NCI-H1417 (cell line): ENCODE measurements at places on chromosomes 1 and 21.

DNA sequence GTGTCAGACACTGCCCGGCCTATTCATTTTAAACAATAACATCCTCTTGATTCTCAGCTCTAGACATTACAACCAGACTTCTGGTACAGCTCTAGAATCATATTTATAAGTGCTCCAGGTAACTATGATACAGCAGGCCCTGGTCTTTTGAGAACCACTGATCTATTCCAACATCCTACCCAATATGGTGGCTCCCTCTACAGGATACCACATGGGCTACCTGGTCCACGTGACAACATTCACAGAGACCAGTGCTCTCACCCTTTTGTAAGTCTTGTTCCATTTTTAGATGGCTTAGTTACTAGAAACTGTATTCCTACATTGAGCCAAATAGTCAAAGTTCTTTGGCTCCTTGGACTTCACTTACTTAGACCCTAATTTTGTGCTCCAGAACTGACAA lies 102.9 kb downstream of the PTPN14 start:
- no peak for DNase-seq

- no peak for DNase-seq
Measured at GRCh38 chr1:5709976-5710375, 282.2 kb downstream of the NPHP4 start.

- DNase-seq: no peak
Measured at GRCh38 chr1:153652805-153653500, 5.5 kb upstream of the SNAPIN start.

DNA sequence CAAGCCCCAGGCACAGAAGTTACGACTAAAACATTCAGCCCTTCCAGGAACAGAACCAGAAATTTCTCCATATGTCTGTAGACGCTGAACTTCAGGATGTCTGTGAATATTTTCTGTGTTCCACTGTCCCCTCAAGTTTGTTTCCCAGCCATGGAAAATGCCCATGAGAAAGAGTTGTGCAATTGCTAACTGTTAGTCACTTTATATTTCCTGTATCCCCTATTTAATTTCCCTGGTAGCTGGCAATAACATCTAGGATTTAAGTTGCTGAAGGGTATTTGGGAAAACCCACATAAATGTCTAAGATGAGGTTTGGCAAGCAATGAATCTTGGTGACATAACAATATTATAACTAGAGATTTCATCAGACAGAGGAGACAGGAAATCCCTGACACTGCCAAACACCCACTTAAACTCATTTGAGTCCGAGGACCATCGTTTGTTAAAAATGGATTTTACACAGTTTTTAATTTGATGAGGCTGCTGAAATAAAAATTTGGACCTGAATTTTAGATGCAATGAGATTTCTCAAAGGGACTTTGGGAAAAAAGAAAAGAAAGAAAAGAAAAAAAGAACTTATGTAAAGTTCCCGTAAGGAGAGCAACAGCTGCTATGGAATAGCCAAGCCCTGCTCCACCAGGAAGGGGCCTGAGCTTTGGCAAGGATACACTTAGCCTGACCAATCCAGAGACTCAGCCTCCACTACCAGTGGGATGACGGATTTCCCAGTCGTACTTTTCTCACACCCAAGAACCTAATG lies 21.8 kb upstream of the ERRFI1 start:
- DNase-seq: no peak

GRCh38 chr1:171379846-171380245 lies 65.9 kb downstream of the FMO4 start:
- no peak for DNase-seq

DNA sequence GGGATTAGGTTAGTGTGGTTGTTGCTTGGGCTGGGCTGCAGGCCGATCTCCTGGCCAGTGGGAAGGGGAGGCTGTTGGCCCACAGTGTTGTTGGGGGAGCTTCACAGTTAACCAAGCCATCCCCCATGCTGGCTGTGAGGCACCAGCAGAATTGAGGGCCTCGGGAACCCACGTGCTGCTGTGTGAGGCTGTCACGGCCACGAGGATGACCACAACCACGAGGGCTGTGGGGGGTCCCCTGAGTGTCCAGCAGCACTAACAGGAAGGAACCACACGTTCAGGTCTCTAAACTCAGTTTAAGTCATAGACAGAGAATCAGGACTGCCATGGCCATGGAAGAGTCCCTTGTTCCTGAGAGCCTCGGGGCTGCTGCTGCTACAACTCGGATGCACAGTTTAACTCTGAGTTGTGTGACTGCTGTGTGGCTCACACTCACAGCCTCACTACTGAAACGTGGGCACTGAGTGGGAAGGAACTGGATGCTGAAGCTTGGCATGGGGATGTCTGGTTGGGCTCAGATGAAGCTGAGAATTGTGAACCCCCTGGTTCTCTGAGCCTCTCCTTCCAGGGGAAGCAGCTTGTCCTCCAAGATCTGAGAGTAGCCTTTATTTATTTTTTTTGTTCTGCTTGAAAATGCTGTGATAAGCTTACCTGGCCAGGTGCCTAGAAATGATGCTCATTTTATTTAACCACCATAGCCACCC lies 4.8 kb upstream of the MMEL1 start:
- no peak for DNase-seq
